ENCODE measurements at places on chromosomes 6 and 20. TPM values are rescaled to one million over a fixed set of nuclear protein-coding genes. Genes with fewer than 3 reads are reported as not detected.

- DNase-seq, result peak; percentile 49
Measured at GRCh38 chr6:34151321-34152041, 5.6 kb upstream of the GRM4 start.

GRCh38 chr6:169725125-169726048 lies 1.1 kb upstream of the PHF10 start:
- DNase-seq, result peak; percentile 48

- no peak for DNase-seq
Measured at GRCh38 chr20:36249450-36249849, 13.2 kb downstream of the AAR2 start.

DNA sequence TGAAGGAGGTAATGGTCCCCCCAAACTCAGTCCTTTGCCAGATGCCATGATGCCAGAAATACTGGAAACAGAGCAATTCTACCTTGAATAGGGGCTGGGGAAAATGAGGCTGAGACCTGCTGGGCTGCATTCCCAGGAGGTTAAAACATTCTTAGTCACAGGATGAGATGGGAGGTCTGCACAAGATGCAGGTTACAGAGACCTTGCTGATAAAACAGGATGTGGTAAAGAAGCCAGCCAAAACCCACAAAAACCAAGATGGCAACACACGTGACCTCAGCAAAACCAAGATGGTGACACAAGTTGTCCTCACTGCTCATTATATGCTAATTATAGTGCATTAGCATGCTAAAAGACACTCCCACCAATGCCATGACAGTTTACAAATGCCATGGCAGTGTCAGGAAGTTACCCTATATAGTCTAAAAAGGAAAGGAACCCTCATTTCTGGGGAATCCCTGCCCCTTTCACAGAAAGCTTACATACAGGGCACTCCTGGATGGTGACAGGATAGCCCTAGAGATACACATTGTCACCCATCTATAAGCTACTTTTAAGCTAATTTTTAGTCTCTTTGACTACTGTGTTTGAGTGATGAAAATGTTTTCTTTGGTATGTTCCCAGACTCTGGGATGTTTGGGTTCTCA lies 979.7 kb downstream of the TBC1D32 start:
- no peak for DNase-seq

GRCh38 chr6:138856654-138857053 lies 60.8 kb downstream of the ECT2L start:
- DNase-seq, result no peak

DNA sequence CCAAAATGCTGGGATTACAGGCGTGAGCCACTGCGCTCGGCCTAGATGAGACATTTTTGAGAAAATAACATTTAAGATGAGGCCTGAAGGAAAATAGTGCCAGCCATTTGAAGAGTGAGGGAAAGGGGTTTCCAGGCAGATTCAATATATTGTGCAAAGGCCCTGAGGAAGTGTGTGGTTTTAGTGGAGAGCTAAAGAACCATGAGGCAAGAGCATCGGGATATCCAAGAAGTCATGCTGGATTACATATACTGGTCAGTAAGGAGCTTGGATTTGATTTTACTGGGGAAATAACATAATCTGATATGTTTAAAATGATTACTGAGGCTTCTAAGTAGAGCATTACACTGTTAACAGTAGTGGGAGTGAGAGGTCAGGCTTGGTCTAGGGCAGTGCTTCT lies 47.0 kb downstream of the CARMIL1 start:
- DNase-seq, result no peak

DNA sequence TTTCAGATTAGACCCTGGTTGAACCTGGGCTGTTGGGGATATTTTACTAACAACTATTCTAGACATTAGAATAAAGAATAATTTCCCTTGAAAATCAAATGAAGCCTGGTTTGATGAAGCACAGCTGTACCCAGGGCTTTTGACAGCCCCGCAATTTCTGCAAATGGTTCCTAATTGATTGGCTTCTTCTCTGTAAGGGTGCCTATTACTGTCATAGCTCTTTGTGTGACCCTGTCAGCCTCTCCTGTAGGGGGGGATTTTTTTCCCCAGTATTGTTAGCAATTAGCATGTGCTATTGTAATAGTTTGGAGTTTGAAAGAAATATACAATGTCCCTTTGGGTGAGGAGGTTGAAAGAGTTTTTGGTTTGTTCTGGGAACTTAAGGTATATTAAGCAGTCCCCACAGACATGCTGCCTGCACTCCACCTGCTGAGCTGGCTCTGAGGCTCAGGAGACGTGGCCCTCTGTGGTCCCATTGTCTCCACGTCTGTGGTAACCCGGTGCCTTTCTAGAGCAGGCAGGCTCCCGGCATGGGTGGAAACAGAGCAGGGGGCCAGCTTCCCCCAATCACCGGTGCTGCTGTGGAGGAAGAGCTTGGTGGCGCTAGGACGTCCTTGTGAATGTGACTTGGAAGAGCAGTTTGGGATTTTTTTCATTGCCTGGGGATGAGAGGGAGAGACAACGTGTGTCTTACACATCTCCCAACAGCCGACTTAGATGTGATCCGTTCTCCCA lies 47.3 kb upstream of the CLDN20 start:
- no peak for DNase-seq

DNA sequence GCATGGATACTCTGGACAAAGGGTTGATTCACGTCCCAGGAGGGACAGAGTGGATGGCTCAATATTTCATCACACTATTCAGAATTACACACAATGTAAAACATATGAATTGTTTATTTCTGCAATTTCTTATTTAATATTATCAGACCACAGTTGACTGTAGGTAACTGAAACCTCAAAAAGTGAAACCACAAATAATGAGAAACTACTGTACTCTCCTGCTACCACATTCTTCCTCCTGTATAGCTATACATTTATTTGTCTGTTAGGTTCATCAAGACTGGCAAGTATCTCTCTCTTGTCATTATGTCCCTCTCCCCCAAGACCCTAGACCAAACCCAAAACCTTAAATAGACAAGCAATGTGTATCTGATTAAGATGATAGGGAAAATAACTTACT lies 60.0 kb downstream of the SYCP2 start:
- DNase-seq, result no peak

DNA sequence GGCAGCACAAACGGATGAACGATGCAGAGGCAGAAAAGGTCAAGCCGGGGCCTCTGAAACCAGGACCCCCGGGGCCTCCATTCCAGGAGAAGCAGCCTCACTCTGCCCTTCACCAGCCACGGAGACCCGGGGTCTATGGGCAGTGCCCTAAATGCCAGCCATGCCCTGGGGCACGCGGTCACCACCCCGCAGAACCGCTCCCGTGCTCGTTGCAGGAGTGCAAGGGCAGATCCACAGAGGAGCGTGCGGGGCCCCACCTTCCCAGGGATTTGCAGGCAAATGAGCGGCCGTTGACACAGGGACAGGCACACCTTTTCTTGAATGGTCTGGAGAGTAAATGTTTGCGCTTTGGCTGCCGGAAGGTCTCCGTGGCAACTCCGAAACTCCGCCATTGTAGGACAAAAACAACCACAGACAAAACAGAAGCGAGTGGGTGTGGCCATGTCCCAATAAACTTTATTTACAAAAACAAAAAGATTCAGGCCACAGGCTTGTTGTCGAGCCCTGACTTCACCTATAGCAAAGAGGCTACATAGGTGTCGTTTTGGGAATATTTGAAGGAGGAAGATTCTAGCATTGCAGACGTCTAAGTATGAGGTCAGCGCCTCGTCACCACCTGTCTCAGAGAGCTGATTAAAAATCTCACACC lies 163.3 kb downstream of the TAF4 start:
- DNase-seq, result no peak

DNA sequence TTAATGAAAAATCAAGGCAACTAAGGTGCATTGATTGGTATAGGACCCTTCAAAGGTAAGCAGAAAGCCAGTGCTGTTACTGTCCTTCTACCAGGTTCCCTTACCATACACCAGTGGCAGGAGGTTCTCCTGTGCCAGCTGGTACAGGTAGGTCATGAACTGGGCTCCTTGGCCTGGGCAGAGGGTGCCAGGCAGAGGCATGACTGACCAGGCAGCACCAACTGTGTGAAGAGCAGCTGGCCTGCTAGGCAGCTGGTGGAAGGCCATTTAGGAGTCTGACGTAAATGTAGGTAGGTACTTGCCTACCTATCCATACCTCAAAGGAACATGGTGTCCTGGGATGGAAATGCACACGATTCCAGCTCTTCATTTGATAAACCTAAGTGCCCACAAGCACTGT lies 23.3 kb downstream of the PCNA start:
- no peak for DNase-seq

GRCh38 chr6:13117570-13117969 lies 210.8 kb downstream of the TBC1D7 start:
- DNase-seq, result no peak

DNA sequence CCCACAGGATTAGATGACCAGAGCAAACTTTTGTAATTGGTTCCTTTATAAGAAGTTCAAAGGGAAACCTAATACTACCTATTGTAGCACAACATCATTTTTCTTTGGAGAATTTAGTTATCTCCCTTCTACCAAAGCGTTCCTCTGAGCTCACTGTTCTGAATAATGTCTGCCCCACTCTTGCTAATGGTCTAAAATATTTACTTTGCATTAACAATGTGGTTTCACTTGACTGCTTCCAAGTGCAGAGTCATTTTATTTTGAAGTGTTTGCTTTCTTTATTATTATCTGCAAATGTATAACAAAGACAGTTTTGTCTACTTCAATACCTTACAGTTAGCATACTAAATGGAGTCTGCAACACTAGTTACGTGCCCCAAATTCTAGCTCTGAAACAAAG lies 15.0 kb downstream of the TRAPPC3L start:
- no peak for DNase-seq

DNA sequence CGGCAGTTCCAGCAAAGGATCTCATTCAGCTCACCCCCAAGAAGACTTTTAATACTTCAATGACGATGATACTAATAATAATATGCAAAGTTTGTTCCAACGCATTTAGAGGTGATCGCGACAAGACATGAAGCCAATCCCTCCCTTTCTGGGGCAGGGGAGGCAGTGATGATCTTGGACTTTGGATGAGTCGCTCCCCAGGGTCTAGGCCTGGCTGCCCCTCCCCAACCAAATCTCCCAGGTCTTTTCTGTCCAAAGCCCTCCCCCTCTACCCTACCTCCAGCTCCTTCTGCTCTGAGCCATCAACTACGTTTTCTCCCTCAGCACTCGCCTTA lies 33.9 kb downstream of the HLA-A start:
- DNase-seq, result no peak

GRCh38 chr6:25297039-25297441 lies 17.9 kb downstream of the CARMIL1 start:
- DNase-seq, result no peak

DNA sequence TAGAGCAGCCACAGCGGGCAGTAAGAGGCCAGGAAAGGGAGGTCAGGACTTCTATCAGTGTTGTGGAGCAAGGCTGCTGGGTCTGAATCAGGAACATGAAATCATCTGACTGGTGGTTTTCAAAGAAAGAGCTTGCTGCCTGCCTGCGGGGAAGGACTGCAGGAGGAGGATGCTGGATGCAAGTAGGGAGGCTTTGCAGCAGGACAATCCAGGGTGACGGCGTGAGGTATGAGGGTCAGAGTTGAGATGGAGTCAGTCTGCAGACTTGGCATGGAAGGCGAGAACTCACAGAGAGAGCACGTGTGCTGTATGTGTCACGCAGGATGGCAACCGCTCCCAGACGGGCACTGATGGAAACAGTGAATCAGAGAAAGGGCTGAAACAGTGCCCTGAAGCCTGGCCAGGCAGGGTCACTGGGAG lies 59.2 kb upstream of the CD93 start:
- no peak for DNase-seq

- DNase-seq, result no peak
Measured at GRCh38 chr20:9015984-9016324, 52.9 kb upstream of the PLCB4 start.

- DNase-seq, result no peak
Measured at GRCh38 chr6:164152611-164153010, 738.1 kb downstream of the QKI start.

GRCh38 chr20:16947479-16947878 lies 199.3 kb downstream of the OTOR start:
- DNase-seq, result peak; percentile 92

DNA sequence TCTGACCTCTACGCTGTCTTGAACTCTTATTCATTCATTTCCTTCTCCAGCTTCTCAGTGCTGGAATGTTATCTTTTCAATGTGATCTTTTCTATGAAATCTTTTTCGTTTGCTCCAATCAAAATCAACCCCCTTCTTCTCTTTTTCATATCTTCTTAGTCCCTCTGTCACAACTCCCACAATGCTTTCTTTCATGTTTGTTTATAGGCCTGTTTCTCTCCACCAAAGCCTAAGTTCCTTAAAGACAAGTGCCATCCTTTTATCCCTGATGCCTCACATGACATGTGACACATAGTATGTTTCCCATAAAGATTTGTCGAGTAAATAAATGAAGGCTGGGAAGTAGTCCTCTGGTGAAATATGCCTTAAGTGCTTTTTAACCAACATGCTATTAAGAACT lies 38.1 kb downstream of the CRYBG1 start:
- no peak for DNase-seq

Gene OR2H1
- total RNA-seq, result not detected

Gene CRIP3
- not detected for total RNA-seq

Gene PRDM13
- 0.06 TPM for total RNA-seq

Gene CRISP2
- not detected for total RNA-seq

Gene AVP
- total RNA-seq, result not detected

Gene STX7
- 3.5 TPM for total RNA-seq

Gene GPR63
- not detected for total RNA-seq

Gene SLC22A2
- total RNA-seq, result not detected

Gene PPDPF
- 31.9 TPM for total RNA-seq

Gene CCN2
- 42.9 TPM for total RNA-seq

Gene CFB
- not detected for total RNA-seq

Gene ADAM33
- total RNA-seq, result not detected

Gene HAO1
- not detected for total RNA-seq

All from G401 (cell line).